ENCODE measurements at places on chromosomes 2 and 18.

- DNase-seq, result no peak
Observed at GRCh38 chr18:6885992-6886796, 156.7 kb downstream of the ARHGAP28 start.

GRCh38 chr2:29689666-29690065 is 231.7 kb downstream of the ALK start:
- no peak for DNase-seq

DNA sequence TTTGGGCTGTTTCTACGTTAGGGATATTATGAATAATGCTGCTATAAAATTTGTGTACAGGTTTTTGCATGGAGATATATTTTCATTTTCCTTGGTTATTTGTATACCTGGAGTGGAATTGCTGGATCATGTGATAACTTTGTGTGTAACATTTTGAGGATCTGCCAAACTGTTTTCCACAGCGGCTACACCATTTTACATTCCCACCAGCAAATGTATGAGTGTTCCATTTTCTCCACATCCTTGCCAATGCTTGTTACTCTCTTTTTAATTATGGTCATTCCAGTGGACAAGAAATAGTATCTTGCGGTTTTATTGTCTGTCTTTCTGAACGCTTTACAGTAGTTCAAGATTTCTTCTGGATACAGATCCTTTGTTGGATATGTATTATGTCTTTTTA is 13.6 kb downstream of the GORASP2 start:
- DNase-seq, result no peak

GRCh38 chr2:239204876-239205468 is 195.8 kb downstream of the HDAC4 start:
- no peak for DNase-seq

DNA sequence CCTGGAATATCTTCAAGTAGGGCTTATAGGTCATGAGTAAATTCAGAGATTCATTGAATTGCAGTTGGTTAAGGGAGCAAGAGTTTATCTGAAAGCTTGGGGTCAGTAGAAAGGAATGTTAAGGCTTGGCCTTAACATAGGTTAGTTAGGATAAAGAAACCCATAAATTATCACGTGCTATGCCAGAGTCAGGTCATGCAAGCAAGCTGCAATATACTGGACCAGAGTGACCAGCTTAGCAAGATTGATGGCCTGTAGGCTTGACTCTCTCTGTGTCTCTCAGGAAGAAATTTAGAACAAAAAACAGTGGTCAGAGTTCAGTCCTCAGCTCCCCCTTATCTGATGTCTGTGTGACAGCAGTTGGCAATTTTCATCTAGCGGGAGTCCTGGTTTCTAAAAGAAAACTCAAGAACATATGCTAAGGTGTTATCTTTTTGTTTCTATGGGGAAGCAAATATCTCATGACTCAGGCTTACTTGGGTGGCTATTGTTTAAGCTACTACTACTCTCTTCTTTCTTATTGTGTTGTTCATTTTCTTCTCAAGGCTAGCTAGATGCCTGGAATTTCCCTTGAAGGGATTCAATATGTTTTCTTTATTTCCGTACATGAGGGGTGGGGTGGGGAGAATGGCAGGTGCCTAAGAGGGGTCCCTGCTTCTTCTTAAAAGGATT is 28.7 kb upstream of the MARCO start:
- DNase-seq, result no peak

DNA sequence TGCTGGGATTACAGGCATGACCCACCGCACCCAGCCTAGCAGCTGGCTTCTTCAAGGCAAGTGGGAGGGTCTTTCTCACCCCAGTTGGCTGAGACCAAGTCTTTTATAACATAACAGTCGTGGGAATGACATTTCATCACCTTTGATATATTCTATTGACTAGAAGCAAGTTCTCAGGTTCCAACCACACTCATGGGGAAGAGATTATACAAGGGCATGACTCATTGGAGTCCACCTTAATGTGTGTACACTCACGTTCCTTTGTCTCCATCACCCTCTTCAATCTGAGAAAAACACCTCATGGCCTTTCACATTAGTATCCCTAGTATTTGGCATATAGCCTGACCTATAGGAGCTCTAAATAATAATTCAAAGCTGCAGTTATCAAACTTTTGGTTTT is 2.8 kb upstream of the BBS5 start:
- DNase-seq, result no peak

DNA sequence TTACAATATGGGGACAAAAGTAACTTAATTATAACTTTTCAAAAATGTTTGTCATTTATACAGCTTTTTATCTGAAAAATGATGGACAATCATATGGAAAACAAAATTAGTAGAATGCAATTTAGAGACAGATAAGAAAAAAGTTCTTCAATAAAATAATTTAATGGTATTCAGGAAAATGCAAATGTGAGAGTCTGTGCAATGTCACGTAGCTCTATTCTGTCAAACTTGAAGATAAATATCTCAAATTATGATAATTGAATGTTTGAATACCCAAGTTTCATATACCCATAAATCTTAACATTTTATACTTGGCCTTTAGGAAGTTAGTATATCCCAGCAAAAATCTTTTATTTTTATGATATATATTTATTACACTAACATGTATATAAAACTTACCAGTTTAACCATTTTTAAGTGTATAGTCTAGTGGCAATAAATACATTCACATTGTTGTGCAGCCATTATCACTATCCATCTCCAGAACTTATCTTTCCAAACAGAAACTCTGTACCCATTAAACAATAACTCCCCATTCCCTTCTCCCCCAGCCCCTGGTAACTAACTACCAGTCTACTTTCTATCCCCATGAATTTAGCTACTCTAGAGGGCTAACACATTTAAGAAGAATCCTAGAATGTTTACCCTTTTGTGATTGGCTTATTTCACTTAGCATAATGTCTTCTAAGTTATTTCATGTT is 311.5 kb downstream of the SOCS6 start:
- DNase-seq, result no peak

DNA sequence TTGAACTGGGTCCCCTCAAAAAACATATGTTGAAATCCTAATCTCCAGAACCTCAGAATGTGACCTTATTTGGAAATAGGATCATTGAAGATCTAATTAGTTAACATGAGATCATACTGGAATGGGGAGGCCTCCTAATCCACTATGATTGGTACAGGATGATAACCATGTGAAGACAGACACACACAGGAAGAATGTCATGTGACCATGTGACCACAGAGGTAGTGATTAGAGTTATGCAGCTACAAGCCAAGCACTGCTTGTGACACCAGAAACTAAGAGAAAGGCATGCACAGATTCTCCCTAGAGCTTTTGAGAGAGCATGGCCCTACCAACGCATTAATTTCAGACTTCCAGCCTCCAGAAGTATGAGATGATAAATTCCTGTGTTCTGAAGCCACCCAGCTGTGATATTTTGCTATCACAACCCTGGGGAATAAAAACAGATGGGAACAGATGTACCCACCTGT is 47.0 kb upstream of the TGIF1 start:
- no peak for DNase-seq

DNA sequence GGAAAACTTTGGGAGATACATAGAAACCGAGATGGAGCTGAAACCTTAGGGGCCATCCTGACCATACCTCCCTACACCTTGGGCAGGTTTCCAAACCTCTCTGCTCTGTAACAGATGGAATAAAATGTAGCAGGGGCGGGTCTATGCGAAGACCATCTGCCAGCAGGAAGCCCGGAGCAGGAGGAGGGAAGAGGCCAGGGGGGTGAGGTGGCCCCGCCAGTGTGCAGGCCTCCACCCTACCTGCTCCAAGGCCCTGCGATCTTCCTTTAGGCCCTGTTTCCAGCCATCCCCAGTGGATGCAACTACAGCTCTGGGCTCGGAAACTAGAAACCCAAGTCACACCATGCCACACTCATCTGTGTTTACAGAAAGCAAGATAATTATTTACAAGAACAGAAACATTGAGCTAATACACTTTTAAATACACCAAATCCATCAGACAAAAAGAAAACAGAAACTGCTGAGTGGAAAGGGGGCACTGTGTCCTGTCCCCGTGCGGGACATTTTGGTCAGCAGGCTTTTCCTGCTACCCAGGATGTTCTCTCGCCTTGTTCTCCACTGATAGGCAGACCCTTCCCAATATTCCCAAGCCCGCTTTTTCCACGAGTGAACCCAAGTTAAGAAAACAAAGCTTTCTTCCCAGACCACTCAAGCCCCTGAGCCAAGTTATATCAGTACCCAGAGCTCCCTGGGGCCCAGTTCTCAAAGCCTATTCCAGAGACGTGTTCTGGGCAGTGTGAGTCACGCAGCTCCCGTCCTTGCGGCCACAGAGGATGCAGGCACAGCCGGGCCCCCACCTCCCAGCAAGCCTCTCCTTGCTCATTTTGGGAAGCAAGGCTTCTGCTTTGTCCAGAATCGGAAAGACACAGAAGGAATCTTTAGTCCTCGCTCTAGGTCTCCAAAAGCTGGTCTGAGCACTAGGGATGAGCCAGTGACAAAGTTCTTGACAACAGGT is 17.3 kb downstream of the CIB4 start:
- DNase-seq, result no peak

DNA sequence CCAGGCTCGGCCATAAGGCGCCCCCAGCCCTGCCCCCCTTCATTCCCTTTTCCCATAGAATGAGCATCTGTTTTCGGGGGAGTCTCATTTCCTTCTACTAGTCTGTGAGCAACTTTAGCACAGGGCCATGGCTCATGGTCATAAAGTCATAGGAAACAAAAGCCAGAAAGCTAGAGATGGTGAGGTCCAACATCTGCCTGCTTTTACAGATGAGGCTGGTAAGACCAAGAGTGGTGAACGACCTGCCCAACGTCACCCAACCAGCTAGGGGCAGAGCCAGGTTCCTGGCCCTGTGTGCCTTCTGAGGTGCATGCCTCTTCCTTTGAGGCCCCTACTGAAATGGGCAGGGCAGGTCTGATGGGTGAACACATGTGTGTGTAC is 212.7 kb downstream of the DYSF start:
- DNase-seq, result no peak

DNA sequence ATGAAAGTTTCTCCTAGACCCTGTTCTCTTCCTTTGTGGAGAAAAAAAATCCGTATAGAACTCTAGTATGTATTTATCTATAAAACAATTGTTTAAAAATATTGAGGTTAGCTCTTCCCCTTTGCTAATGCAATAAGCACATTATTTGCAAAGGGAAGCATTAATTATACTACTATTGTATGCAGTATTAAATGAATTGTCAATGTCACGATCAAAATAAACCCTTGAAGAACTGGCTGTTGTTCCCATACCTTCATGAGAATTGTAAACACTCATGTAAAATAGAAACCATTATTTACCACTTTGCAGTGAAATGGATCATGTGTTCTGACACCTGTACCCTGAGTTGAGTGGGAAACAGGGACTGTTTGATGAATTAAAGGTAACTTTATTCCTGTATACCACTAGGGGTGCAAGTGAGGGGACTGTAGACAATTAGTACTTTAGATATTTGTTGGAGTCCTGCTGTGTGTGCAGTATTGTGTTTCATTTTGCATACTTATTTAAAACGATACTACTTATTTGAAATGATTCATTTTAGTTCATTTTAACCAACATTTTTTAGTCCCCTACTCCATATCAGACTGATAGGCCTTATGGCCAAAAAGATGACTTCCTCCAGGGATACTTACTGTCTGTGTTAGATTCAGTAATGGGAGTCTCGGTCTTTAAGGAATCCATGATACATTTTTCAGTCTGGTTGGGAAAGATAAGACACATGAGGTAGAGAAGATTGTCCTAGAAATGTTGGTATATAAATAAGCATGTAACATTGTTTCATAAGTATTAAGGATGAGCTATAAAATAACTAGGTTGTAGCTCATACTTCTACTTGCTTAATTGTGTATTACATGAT is 7.9 kb downstream of the PKP4 start:
- DNase-seq, result no peak

GRCh38 chr18:30944773-30945417 is 97.6 kb downstream of the DSC3 start:
- DNase-seq, result no peak

DNA sequence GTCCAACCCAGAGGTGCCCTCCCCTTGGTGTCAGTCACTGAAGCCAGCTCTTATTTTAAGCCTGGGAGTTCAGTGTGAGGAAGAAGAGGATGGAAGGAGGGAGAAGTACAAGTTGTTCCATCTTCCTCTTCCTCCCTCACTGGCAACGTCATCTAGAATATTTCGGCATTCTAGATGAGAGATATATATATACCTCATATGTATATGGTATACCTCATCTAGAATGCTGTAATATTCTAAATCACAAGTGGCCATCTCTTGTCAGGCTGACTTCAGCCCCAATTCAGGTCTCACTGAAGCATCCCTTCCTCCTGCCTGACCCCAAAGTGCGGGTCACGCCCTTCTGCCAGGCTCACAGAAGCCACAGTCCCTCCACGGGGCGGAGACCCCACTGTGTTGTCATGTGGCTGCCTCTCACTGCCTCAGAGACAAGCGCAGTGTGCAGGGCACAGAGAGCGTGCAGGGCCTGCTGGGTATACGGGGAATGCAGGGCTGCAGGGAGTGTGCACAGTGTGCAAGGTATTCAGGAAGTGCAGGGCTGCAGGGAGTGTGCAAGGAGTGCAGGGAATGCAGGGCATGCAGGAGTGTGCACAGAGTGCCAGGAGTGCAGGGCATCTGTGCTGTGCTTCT is 32.8 kb upstream of the B3GNT7 start:
- DNase-seq, result no peak

DNA sequence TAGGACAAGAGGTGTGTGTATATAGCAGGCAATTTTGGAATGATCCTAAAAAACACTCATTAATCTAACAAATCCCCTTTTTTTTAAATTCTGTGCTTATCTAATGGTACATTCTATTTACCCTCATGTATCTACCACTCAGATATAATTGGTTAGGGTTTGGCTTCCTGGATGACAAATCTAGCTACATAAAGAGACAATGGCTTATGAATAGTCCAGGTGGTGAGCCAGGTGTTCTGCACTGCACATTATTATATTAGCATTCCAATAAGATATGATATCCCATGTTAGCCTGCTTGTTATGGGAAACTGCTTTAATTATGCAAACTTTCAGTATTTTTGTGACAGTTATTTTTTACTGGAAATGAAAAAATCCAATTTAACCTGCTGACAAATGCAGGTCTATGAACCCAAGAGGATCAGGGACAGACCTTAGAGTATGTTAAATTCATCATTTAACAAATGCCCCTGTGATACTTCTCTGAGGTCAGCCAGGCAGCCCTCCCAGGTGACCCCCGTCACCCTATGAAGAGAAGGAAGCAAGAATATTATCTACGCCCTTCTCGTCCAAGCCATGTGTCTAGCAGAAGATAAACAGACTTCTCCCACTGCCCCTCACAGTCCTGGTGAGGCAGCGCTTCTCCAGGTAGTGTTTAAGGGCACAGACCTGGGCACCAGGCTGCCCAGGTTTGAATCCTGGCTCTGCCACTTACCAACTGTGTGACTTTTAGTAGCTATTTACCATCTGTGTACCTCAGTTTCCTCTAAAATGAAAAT is 83.0 kb downstream of the ADD2 start:
- DNase-seq, result no peak

GRCh38 chr2:64462940-64463700 is 9.2 kb downstream of the LGALSL start:
- DNase-seq, result no peak

- DNase-seq, result no peak
Observed at GRCh38 chr2:37544591-37545031, 126.8 kb downstream of the CDC42EP3 start.

GRCh38 chr2:156437272-156437930 is 1.2 kb downstream of the GPD2 start:
- DNase-seq, result no peak
